ENCODE measurements at places on chromosomes 12 and 14.

GRCh38 chr12:49092086-49092815, 2.4 kb downstream of the DHH start:
- peak; percentile 45 for DNase-seq

DNA sequence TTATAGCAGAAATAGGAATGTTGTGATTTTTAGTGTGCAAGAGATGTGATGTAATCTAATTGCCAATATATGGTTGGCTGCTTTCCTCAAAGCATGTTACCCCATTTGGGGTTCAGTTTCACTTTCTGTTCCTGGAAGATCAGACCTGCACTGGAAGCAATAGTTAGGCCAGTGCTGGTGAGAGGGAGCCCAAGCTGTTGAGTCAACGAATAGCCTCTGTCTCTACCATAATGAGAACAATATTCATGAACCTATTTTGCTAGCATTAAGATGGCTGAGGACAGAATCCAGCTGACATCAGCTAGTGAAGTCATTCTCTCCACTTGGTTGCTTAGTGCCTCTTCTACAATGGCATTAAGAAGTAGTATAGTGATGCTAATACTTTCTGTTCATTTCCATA, 379.9 kb upstream of the DCN start:
- peak; percentile 2 for DNase-seq

- no peak for DNase-seq
Measured at GRCh38 chr14:44154446-44154845, 352.6 kb downstream of the FSCB start.

DNA sequence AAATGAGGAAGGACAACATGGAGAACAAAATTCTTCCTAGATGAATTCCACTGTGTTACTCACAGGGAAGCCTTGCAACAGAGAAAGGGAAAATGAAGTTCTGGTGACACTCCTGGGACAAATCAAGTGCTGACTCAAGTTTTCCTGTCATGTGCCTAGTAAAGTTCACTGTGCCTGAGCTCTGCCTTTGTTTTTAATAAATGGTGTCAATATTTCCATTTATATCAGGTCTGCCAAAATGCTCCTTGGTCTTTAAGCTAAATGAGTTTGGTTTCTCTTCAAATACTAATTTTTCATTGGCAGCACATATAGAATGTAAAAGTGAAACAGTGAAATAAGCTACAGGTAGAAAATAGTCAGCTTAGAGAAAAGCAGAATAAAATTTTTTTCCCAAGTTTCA, 33.0 kb downstream of the HIGD1C start:
- no peak for DNase-seq

DNA sequence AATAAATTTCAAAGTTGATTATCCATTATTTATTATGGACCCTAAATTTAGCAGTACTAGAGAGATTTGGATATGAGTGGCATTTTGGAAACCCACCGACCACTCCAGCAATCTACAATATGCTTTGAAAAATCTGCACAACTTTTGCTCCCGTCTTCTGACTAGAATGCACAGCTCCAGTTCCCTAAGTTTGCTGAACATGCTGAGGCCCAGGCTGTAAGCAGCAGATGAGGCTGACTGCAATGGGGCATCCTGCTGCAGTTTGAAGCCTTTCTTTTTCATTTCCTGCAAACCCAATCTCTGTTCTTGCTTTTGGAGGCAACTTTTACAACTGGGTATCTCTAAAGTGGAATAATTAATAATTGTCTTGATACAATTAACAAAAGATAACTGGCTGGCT, 405.8 kb downstream of the ATP23 start:
- DNase-seq = no peak

DNA sequence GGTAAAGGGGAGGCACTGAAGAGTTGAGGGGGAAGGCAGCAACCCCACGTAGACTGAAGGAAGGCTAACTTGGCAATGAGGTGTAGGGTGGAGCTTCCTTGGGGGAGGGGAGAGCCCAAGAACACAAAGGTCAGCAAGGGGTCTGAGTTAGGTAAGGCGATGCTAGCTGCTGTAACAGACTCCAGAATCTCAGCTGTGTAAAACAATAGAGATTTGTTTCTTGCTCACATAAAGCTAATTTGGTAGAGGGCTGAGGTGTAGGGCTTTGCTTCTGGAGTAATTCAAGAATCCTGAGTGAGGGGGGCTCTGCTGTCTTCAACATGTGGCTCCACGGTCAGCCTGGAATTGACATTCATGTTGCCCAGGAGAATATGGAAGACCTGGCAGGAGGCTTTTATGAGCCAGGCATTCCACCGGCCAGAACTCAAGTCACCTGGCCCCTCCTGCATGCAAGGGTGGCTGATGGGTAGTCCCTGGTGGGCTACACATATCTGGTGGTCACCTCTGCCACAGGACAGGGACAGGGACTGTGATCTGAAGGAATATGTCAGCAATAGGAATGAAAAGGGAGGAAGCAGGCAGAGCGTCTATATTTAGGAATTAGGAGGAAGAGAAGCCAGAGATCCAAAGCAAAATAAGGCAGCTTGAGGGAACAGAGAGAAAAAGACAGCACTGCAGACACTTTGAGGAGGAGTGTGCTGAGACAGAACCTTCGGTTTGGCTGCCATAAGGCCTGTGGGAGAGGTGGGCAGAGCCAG, 153.7 kb downstream of the ZFP36L1 start:
- no peak for DNase-seq

GRCh38 chr12:1885599-1886245, 32.7 kb downstream of the CACNA2D4 start:
- no peak for DNase-seq

GRCh38 chr12:27965411-27965810, 7.1 kb downstream of the PTHLH start:
- DNase-seq = no peak
